ENCODE measurements at places on chromosomes 3 and 15.

DNA sequence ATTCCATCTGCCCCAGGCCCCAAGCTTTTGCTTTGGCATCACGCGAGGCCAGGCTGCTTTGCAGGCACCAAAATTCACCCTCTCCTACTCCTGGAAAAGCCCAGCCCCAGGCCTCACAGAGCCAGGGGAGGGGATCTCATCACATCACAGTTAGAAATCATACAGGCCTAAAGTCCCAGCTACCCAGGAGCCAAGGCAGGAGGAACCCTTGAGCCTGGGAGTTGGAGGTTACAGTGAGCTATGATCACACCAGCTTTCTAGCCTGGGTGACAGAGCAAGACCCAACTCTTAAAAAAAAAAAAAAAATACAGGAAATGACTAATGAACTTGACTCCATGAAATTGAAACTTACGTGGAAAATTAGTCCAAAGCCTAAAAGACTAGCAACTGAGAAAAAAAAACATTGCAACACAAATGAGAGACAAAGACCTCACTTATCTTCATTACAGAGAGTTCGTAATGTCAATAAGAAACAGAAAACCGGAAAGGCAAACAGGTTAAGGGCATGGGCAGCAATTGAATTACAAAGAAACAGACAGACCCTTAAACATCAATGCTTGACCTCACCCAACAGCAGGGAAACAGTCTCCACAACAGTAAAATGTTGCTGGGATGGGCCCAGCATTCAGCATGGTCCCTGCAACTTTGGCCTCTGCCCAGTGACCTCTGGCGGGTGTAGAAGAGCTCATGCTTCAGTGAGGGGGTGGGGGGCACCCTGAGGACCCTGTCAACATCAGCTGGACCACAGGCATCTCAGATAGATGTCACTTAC lies 151.5 kb downstream of the LRRK1 start:
- DNase-seq, result peak; percentile 26

DNA sequence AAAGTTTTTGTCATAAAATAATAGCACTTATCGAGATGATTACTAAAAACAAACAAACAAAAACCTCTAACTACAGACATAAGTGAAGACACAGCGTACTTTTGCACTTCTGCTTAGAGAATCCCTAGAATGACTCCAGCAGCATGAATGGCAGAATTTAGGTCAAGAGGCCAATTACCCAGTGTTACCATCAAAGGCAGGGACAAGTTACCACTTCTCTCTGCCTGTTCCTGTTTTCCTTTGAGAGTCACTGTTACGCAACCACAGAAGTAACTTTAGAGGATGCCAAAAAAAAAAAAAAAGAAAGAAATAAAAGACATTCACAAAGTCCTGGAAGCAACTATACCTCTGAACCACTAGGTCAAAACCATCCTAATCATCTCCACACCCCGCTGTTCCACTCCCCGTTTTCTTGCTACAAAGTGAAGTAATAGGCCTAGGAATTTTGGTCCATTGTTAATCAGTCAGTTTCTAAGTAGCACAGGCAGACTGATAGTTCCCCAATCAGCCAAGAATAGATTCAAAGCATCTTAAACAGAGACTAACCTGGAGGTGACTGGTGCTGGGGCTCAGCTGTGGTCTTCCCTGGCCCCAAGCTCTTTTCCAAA lies 41.9 kb downstream of the FMN1 start:
- no peak for DNase-seq

GRCh38 chr3:188964957-188965356 lies 206.8 kb upstream of the TPRG1 start:
- no peak for DNase-seq

DNA sequence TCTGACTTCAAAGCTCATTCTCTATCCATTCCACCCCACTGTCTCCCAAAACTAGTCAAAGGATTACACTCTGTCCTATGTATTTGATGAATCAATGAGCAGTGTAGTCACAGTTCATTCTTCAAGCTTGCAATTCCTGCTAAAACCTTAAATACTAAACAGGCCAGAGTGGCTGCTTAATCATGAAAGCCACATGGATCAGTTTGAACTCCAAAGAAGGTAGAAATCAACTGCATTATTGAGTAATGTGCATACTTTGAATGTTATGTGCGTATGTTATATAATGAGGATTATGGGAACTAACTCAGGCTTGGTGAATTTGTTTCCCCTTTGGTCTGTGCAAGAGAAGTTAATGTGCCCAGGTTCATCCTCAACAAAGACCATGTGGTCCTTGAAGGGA lies 45.4 kb downstream of the PRICKLE2 start:
- DNase-seq, result no peak

- peak; percentile 83 for DNase-seq
Observed at GRCh38 chr3:60708191-60708975, 542.9 kb downstream of the FHIT start.

GRCh38 chr3:111681661-111682426 lies 86.7 kb upstream of the ZBED2 start:
- no peak for DNase-seq

- DNase-seq, result no peak
Observed at GRCh38 chr3:134291319-134292254, 40.9 kb upstream of the RYK start.

DNA sequence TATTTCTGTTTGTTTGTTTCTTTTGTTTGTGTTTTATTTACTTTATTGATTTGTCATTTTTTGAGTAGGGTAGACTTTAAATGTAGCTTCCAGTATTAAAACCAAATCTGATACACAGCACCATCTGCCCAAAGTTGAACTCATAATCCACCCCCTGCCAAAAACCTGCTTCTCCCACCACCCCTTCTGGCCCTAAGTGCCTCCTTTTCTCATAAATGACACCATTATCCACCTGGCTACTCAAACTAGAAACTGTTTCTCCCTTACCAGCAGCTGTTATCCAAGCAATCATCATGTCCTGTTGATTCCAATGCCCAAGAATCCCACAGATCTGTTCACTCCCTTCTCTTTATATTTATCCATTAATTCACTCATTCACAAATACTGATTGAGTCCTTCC lies 21.8 kb upstream of the PTX3 start:
- no peak for DNase-seq

DNA sequence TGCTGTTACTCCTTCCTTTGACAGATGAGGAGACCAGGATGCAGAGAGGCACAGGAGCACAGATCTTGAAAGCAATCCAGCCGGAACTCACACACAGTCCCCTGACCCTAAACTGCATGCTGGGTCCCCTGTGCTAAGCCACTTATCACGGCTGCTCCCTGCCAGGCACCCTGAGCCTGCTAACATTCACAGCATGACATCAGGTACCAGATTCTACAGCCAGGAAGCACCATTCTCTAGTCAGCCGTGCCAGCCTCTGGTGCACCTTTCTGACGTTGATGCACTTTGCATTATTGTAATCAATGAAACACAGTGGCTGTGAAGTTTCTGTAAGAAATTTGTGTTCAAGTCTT lies 247.3 kb downstream of the OCA2 start:
- DNase-seq, result no peak

DNA sequence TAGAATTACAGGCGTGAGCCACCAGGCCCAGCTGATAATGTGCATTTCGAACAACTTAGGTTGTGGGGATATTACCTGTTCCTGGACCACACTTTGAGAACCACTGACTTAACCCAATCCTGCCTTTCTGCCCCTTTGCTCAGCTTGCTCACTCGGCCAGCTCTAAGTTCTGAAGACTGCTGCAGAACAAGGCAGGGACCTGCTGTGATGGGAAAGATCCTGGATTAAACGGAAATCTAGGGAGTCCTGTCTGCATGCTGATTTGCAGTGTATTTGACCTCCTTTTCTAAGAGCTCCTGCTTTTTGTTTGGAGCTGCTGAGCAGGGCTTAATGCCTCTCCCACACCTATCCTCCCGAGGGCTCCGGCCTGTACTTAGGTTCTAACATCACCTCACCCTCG lies 2.9 kb downstream of the LTK start:
- no peak for DNase-seq

DNA sequence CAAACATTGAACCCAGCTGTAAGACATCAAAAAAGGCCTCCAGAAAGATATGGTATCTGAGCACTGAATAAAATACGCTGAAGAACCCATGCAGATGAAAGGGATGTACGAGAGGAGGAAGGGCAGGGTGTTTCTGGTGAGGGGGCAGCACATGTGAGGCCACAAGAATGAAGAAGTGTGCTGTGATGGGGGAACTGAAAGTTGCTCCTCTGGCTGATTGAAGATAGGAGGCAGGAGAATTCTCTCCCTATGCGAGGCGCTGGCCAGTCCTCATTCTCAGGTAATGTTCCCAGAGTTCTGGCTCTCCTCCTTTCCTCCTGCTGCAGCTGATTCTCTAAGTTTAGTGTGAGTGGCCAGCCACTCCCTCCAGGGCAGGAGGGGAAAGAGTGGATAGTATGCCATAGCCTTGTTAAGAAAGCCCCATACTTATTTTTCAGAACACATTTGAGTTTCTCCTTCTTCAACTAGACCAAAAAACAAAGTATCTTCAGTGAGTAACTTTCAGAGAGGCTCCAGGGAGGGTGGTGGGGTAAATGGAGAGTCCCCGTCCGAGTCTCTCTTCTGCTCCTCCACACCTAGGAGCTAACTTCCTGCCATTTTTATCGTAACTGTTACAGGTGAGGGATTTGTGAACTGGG lies 26.9 kb upstream of the MYO1E start:
- DNase-seq, result no peak

DNA sequence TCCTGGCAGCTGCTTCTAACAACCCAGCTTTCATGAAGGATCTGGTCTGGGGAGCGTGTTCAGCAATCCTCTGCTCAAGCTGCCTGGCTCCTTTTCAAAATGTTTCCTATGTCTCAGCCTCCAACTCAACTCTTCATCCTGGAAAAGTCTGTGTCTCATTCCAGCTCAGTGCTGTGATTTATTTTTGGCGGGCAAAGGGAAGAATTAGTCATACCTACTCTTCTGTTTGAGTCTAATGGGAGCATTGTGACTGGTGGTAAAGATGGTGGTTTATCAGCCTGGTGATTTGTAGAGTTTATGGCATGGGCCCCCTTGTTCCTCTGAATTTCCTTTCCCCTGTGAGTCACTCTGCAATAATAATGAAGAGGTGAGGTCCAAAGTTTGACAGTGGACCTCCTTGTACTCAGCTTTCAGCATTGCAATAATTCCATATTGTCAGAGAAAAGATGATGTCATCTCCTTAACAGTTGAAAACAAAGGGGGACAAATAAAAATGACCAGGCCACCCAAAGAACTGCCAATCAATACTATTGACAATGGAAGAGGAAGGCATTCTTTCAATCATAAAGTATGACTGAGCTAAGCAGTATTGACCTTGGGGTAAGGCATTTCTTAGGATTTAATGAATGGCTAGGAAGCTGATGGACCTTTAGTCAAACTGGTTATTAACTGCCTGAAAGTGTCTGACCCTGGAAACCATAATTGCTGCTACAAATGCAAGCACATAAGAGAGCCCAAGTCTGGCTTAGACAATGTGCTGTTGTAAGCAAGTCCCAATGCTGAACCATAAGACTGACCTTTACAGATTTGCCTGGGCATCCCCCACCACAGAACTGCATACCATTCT lies 204.7 kb upstream of the MCTP2 start:
- no peak for DNase-seq

- no peak for DNase-seq
Observed at GRCh38 chr3:171480526-171480925, 20.3 kb upstream of the TNIK start.

- no peak for DNase-seq
Observed at GRCh38 chr3:71111784-71112440, 471.6 kb downstream of the FOXP1 start.

GRCh38 chr15:58734859-58735258 lies 14.6 kb downstream of the ADAM10 start:
- no peak for DNase-seq

DNA sequence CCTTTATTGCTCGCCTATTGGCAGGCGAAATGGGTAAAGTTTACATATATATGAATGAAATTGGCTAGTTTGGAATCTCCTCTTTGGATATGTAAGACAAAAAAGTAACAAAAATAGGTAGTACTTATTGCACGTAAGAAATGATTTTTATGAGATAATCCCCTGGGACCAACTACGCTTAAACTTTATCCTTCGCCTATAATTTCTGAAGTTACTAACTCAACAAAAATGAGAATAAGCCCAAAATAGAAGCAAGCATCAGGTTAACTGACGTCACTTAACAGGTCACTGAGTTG lies 438 bp upstream of the SLC49A4 start:
- DNase-seq, result no peak

- no peak for DNase-seq
Observed at GRCh38 chr15:81292523-81293001, 31.4 kb downstream of the STARD5 start.

DNA sequence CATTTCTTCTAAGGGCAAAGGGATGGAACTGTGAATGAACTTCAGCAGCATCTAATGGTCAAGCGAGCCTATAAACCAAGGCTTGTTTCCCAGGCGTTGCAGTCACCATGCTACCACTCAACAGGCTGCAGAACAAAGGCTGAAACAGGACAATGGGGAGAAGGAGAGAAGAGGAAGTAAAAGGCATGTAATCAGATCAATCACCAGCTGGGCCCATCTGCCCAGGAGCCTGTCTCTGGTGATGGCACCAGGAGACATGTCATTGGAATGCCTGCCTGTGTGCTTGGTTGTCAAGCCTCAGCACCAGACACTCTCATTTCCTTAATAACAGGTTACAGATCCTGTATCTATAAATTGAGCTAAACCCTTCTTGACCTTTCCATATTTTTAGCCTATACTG lies 81.7 kb upstream of the UMPS start:
- DNase-seq, result no peak

DNA sequence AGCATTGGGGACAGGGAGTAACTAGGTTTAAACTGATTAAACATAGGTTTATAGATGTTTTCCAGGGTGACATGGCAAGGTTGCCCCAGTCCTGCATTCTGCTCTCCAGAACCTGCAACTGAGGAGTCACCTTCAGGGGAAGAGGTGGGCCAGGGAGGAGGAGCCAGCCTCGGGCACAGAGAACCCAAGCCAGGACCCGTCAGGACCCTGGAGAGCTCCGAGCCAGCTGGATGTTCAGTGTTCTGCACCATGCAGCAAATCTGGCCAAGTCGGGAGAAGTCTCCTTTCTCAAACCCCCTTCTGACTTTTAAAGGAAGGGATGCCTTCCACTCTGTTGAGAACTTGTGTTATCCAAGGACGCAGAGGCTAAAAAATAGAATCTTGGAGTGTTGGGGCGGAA lies 62.1 kb upstream of the SLC6A11 start:
- DNase-seq, result no peak

- no peak for DNase-seq
Observed at GRCh38 chr15:61083081-61083787, 145.9 kb downstream of the RORA start.

DNA sequence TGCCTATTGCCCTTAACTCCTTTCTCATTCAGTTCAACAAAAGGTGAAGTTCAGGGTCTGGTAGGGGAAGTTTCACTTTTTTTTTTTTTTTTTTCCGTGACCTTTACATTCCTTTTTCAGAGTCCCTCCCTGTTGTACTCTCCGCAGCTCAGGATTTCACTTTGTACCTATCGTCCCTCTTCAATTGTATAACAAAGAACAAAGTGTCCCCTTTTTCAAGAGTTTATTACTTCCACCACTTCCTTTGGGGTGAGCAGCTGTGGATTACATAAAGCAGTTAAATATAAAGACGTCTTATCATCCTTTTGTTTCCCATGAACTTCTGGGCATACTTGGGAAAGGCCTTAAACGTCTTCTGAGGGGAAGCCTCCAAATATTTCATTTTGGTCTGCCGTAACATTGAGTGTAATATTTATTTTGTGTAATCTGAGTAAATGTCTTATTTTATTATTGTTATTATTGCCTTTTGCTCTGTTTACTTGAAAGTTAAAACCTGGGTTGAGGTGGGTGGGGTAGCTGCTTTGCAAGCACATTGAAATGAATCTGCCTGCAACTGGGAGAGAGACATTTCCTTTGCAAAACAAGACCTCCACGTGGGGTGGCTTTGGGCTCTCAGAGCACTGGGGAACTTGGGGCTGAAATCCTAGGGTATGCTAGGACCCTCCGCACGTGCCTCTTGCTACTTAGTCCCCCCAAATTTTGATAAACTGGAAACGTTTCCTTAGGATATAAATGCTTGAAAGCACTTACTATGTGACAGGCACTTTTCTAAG lies 169.4 kb downstream of the MCTP2 start:
- no peak for DNase-seq

All from NCI-H748 treated with DMSO at 0.1 percent for 48 hours (cell line).